ENCODE measurements at places on chromosomes 3 and 15.

DNA sequence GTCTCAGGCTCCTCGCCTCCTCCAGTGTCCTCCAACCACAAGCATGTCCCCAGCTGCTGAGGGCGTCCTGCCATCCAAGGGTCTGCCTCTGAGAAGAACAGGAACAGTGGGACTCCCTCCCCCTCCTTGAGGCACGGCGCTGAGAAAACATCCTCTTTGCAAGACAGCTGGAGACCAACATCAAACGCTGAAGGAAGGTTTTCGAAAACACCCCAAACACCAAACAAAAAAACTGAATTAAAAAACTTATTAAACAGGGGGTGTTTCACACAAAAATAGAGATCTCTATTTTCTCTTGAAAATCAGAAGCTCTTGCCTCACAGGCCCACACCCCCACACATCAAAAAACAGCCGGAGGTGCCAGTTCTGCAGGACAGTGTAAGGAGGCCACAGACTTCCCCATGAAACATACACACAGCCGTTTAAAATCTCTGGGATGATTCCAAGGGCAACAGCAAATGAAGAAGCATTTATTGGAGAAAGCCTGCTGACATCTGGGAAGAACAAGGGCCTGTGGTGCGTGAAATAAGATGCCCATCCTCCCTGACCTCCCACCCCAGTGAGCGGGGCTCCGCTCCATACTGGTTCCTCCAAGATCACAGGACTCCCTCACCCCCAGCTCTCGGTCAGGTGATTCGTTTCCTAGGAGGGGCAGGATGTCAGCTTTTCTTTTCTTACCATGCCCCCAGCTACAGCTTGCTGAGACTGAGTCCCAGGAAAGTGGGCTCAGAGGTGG lies 71.3 kb downstream of the NUP210 start:
- DNase-seq: no peak

DNA sequence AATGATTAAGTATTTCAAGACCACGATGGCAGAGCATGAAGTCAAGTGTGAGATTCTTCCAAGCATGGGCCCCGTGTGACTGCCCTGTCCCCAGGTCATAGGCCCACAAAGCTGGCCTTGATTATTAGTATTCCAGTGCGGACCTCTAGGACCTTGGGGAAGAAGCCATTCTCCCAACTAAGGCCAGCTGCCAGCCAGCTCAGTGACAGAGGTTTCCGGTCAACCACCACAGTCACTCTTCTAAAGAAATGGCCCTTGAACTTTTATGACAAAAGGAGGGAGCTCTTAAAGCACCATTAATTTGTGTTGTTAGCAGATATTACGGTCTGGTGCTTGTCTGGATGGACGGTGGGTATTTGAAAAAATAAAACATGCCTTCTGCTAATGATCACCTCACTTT lies 28.0 kb downstream of the FAM3D start:
- DNase-seq: no peak

- DNase-seq: no peak
Measured at GRCh38 chr3:8929860-8930259, 33.4 kb downstream of the RAD18 start.

DNA sequence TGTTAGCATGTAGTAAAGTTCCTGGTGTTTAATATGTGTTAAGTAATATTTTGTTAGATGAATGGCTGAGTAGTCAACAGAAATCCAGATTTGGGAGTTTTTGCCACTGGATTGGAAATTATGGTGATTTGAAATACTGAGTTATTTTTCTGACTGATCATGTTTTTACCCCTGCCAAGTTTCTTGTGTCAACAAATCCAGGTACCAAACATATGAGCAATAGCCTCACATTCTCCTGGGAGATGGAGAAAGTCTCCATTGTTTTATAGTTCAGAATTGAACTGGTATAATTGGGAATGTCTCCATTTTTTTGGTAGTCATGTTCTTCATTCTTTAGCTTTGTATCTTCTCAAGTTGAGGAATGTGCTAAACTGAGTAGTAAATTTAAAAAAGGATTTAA lies 767.2 kb upstream of the LMCD1 start:
- DNase-seq: no peak

- no peak for DNase-seq
Measured at GRCh38 chr15:99408236-99409096, 157.2 kb downstream of the LRRC28 start.

Measured in T-helper 17 cell (primary cell).